ENCODE measurements at places on chromosomes 3 and 15.
A peak's percentile ranks its signal among the peaks of the same experiment; 100 is the strongest.

- DNase-seq, result no peak
Measured at GRCh38 chr15:38470816-38471215, 16.9 kb downstream of the FAM98B start.

DNA sequence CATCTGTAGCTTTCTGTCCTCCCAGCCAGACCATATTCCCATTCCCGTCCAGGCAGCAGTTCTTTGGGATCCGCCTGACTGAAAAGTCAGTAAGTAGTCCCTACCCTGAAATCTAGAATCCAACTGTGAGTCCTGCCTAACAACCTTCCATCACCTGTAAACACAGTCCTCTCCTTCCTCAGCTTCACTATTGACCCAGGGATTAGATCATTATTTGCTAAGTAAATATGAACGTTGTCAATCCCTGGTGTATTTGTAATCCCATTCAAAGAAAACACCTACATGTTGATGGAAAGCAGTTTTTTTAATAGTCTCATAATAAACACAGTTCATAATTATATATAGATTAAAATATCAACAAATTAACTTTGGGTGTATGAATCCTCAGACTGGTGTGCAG lies 732 bp downstream of the SAXO2 start:
- DNase-seq, result no peak

- DNase-seq, result peak; percentile 42
Measured at GRCh38 chr15:78422571-78423340, 15.3 kb upstream of the IREB2 start.

DNA sequence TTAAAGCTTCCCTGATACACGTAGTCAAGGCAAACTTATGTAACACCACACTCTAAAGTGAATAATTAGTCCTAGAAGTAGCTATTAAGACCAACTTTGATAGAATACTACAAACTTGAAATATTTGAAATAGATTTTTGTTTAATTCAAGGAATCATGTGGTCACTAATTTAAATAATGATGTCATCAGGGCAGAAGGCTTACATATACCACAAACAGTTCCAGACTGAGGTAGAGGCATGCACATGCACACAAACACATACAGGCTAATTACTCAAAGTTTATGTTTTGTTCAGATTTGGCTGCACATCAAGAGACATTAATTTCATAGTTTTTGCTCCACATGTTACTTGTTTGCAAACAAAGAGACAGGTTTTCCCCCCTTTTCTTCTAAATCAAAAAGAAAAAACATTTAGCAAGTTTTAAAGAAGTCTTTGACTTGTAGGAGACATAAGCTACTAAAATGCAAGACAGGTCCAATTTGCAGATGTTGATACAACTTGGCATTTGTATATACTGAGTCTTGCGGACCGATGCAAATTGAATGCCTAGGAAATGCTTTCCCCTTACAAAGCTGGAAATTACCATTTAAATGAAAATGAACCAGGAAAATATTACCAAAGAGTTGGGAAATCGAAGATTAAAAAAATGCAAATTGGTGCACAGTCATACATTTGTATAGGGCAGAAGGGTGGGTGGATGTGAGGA lies 594.8 kb downstream of the MAGI1 start:
- DNase-seq, result no peak

- peak; percentile 67 for DNase-seq
Measured at GRCh38 chr3:125519678-125520562, at the start of gene SNX4. TSS of gene SNX4 (minus strand) at chr3:125520202. CDS start at chr3:125520172, 30 bp downstream.

DNA sequence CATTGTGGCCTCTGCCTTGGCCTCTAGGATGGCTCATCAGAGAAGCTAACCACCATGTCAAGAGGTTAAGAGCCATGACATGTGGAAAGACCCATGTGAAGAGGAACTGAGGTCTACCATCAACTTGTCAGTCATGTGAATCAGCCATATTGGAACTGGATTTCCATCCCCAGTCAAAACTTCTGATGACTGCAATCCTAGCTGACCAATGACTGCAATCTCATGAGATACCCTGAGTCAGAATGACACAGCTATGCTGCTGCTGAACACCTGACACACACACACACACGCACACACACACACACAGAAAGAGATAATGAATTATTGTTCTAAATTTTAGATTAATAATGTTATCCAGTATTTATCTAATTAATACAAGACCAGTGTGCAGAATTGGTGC lies 337.5 kb upstream of the LMCD1 start:
- DNase-seq, result no peak

- no peak for DNase-seq
Measured at GRCh38 chr3:115697263-115698053, 74.1 kb downstream of the GAP43 start.

DNA sequence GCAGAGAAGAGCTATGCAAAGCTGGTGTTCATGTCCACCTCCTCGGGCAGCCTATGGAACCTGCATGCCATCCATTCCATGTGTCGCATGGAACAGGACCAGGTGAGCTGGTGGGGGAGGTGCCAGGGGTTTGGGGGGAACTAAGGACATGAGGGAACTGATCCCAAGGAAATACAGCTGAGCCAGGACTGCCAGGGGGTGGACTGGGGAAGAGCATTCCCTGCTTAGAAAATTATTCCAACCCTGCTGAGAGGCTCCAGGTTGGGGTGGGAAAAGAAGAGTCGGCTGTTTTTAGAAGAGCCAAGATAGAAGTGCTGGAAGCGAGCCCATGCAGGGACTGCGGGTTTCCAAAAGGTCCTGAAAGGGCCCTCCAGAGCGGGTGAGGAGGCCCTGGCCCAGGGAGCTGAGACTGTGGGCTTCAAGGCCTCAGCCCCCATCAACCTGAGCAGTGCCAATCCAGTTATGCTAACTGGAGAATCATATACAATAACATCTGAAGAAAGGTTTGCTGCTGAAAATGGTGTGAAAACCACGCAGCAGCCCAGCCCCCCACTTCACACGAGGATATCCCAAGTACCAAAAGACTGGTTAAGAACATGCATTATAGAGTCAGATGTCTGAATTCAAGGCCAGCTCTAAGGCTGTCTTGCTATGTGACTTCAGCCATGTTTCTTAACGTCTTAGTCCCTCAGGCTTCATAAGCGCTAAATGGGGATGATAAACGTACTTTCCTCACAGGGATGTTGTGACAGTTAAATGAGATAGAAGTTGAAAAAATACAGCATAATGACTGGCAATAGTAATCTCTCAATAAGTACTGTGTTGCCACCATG lies 7.8 kb downstream of the DISP2 start:
- DNase-seq, result no peak

- DNase-seq, result no peak
Measured at GRCh38 chr15:60043744-60044435, 39.8 kb downstream of the FOXB1 start.

GRCh38 chr3:182755308-182755707 lies 38.0 kb upstream of the ATP11B start:
- no peak for DNase-seq

DNA sequence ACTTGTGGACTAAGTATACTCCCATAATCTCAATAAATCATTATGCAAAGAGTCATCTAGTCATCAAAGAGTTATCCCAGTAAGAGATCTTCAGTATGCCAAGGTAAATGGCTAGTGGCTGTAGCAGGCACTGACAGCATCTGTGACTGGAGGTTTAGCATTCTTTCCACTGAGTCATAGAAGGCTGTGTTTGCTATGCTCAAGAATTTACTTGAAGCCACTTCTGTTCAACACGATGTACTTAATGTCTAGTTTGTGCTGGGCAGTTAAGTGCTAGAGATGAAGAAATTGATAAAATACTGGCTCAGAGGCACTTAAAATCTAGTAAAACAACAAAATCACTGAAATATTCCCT lies 13.0 kb downstream of the ZBED2 start:
- no peak for DNase-seq

- no peak for DNase-seq
Measured at GRCh38 chr3:174153871-174154270, 705.3 kb upstream of the NAALADL2 start.

DNA sequence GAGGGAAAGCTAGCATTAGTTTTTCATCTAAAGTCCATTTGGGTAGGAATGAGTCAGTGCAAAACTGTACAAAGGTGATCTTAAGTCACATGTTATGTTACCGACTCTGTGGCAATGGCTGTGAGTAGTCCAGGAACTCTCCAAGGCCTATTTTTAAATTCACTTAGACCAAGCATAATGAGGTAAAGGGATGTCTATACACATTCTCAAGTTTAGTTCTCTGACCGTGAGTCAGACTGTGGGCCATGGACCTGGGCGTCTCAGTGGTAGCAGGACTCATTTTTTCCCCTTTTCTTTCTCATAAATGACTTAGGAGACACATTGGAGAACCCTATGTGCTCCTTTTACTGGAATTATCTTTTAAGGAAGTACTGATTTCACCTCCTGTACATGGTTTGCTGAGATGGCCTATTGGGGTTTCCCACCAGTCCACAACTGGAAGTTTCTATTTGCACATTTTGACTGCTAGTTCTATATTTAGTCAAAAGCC lies 488.7 kb upstream of the TPRG1 start:
- DNase-seq, result no peak

GRCh38 chr3:44468572-44469520 lies 8.6 kb downstream of the ZNF445 start:
- no peak for DNase-seq

- no peak for DNase-seq
Measured at GRCh38 chr3:147411238-147411814, 2.2 kb downstream of the ZIC1 start.

- no peak for DNase-seq
Measured at GRCh38 chr15:96331945-96332636, 1.6 kb downstream of the NR2F2 start.

DNA sequence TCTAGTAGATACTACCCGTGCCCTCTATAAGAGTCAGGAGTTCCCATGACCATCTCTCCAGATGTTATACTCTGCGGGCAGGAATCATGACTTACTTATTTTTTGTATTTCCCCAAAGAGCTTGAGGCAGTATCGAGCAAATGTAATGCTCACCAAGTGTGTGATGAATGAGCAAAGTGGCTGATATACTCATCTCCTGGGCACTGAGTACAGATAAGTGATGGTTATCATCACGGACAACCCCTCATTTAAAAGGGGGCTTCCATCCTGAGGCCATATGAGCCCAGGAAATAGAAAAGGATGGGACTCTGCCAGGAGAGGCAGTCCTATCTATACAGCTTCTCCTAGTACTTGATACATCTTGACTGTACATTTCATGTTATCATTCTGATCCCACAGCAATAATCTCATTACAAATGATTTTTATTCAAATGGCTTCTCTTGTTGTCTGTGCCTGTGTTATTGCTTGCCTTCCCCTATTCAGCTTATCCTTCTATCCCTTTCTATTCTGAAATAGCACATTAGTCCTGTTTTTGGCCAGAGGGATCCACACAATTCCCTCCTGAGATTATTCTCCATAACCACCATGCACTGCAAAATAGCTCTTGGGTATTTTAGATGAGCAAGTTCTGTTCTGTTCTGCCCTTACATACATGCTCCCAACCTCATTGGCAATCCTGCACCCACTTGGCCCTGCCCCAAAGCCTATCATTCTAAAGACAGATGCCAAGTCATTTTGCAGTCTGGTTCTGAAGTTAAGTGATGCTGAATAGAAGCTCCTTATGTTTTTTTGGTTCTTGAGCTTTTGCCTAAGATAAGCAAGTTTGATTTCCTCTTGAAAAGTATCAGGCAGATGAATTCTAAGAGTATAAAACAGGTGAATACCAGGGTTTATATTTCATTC lies 48.0 kb upstream of the MRPL3 start:
- no peak for DNase-seq

DNA sequence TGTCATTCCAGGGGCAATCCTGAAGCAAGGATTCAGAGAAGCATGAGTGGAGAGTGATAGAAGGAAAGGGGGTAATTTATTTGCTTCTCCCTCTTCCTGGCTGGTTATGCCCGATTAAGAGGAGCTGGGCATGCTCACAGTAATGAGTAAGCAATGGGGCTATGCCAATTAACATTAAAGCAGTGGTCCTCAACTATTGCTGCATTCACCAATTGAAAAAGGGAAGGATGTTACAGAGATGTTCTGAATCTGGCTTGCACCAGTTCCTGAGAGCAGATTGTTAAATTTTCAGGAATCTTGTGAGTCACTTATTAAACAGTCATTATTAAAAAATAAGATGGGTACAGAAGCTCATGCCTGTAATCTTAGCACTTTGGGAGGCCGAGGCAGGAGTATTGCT lies 85.9 kb upstream of the ZBTB20 start:
- DNase-seq, result no peak

Measured in stimulated activated CD4-positive, alpha-beta T cell treated with anti-CD3 and anti-CD28 coated beads, TNF-alpha, amount 100 ng/mL, for 4 hours (primary cell).